Activated T-cell treated with anti-CD3 and anti-CD28 coated beads, Interleukin-2, amount 50 U/mL, for 4 hours (primary cell): ENCODE measurements at places on chromosomes 6 and 20.

- DNase-seq, result no peak
Observed at GRCh38 chr20:45329497-45330319, 18.5 kb downstream of the SDC4 start.

DNA sequence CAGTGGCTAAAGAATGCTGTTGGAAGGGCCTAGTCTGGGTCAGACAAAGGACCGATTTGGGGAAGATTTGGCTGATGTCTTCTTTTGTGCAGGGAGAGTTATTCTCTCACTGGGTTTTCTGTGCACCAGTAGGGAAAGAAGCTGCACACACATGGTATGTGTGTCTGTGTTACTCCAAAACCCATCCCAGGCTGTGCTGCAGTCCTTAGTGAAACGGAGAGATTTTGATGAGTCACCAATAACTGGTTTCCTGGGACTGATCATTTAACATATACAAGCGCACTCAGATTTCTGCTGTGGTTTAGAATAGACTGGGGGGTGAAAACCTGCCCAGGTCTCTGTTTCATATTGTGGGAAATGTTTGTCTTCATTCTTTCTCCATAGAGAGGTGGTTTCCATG, 1049.8 kb downstream of the KIF16B start:
- no peak for DNase-seq

DNA sequence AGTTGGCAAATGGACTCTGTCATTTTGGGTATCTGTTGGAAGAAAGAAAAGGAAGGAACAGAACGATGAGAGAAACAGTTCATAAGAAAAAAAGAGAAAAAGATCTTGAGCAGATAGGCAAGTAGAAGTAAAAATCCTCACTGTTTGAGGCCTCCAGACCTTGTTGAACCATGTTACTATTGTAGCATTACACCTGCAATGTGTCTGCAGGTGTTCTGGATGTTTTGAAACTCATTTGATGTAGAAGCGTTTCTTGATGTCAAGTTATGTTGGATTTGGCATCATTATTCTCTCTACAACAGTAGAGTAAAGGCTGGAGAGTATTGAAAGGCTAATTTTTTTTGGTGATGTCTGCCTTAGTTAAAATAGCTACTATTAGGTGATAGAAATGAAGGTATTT, 108.7 kb downstream of the CARMIL1 start:
- no peak for DNase-seq

GRCh38 chr6:83517500-83517899, 5.2 kb downstream of the PRSS35 start:
- no peak for DNase-seq

DNA sequence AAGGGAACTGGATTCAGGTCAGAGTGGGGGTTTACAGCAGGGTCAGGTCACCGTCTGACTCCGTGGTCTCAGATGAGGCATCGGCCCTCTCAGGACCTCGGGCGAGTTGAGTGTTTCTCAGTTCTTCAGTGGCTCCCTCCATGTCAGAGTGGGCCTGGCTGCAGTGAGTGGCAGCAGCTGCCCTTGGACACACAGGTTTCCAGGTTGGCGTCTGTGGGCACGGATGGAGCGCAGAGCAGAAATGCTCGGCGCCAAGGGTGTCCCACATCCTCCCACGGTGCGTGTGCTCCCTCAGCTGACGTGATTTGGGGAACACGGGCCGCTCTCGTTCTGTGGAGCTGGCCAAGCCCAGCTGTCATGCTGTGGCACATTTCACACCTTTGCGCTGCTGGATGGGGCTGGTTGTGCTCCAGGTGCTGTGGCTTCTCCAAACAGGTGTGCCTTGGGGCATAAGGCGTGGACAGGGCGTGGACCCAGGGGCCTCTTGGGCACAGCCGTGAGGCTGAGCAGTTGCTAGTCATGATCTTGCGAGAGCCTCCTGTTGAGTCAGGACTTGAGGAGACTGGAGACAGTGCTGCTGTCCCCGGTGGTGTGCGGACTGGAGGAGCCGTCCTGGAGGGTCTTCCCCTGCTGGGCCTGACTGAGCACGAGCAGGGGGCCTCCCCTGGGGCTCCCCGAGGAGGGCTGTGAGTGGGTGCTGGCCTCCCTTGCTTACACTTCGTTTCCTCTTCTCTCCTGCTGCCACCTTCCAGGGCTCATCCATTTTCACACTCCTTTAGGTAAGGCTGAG, 9.5 kb upstream of the DNAJC5 start:
- DNase-seq, result no peak

DNA sequence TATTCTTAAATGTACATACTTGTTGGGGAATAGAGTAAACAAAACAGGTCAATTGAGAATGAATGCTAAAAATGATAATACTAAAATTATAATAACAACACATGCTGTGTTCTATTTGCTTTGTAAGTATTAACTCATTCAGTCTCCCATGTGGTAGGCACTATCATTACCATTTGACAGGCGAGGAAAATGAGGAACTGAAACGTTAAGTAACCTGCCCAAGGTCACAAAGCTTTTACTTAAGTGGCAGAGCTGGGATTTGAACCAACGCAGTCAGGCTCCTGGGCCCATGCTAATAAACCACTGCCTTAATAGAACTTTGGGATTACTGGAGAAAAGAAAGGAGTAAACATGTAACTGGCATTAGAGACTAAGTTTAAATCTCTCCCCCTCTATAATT, 3.8 kb downstream of the NSFL1C start:
- no peak for DNase-seq

DNA sequence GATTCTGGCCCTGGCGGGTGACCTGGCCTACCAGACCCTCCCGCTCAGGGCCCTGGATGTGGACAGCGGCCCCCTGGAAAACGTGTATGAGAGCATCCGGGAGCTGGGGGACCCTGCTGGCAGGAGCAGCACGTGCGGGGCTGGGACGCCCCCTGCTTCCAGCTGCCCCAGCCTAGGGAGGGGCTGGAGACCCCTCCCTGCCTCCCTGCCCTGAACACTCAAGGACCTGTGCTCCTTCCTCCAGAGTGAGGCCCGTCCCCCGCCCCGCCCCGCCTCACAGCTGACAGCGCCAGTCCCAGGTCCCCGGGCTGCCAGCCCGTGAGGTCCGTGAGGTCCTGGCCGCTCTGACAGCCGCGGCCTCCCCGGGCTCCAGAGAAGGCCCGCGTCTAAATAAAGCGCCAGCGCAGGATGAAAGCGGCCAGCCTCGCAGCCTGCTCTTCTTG, 868 bp upstream of the SLC2A4RG start:
- no peak for DNase-seq

GRCh38 chr6:125812394-125813292, 21.9 kb downstream of the NCOA7 start:
- no peak for DNase-seq

- no peak for DNase-seq
Observed at GRCh38 chr6:5516036-5516435, 254.7 kb downstream of the FARS2 start.

GRCh38 chr6:113073611-113074191, 726.6 kb downstream of the RFPL4B start:
- no peak for DNase-seq

DNA sequence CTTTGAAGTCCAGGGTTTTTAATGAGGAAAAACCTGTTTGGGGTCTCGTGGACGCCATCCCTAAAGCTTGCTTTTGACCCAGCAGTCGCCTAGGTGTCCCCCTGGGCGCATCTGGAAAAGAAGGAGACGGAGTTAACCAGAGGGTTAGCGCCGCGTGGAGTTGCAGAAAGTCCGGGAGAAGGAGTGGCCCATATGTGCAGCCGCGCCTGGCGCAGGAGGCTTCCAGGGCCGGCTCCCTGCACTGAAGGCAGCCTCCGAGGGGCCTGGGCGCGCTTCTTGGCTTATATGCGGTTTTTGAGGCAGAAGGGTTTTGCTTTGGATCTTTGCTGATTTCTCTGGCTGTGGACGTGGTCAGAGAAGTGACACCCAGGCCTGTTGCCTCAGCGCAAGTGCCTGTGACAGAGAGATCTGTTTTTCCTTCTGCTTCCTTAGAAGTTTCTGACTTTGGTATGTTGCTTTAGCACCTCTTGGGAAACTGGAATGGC, 987 bp downstream of the TMEM181 start:
- DNase-seq, result no peak
